ENCODE measurements at places on chromosomes 5 and 9.

- DNase-seq = no peak
Measured at GRCh38 chr5:102834438-102834964, 79.4 kb downstream of the PAM start.

DNA sequence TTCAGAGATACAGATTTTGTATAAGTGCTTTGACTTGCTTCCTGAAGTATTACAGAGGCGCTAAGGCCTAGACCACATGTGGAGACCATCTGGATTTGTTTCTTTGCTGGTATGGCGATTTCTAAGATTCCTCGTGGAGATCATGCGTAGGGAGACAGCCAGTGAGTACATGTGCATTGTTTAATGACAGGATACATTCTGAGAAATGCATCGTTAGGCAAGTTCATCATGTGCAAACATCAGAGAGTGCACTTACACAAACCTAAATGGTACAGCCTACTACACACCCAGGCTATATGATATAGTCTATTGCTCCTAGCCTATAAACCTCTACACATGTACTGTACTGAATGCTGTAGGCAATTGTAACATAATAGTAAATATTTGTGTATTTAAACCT is 16.5 kb upstream of the CEP120 start:
- no peak for DNase-seq

GRCh38 chr9:76626980-76627379 is 137.3 kb upstream of the PCA3 start:
- no peak for DNase-seq

DNA sequence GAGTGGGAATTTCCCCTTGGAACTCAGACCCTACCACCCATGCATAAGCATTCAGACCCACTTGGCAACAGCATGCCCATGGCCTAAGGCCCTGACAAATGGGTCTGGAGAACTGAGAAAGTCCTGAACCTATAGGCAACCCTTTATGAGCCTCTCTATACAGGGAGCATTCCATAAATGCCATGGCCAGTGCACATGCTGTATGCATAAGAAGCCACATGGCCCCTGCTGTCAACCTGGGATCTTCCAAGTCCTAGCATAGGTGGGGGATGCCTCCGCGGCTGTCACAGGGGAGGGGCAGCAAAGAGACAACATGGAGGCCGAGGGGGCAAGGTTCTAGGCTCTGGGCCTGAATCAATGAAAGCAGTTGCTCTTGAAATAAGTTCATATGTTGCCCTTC is 8.2 kb upstream of the NIPAL4 start:
- no peak for DNase-seq

GRCh38 chr9:6409811-6410210 is 3.2 kb upstream of the UHRF2 start:
- no peak for DNase-seq

DNA sequence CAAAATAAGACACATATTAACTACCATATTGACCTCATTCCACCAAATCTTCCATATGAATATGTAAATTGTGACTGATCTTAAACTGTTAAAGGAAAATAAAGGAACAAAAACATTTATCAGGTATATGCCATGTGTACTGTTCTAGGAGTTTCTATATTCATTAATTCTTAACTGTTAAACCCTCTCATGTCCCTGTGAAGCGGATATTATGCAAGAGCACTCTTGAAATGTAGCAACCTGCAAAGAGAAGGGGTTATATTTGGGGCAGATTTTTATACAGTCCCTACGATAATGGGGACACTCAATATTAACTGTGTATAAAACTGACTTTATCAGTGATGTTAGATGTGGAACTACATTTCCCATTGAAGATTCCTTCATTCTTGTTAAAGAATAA is 184.9 kb upstream of the OR13F1 start:
- DNase-seq = no peak

Data from NB4 (cell line).